ENCODE measurements at places on chromosomes 7 and 10.

DNA sequence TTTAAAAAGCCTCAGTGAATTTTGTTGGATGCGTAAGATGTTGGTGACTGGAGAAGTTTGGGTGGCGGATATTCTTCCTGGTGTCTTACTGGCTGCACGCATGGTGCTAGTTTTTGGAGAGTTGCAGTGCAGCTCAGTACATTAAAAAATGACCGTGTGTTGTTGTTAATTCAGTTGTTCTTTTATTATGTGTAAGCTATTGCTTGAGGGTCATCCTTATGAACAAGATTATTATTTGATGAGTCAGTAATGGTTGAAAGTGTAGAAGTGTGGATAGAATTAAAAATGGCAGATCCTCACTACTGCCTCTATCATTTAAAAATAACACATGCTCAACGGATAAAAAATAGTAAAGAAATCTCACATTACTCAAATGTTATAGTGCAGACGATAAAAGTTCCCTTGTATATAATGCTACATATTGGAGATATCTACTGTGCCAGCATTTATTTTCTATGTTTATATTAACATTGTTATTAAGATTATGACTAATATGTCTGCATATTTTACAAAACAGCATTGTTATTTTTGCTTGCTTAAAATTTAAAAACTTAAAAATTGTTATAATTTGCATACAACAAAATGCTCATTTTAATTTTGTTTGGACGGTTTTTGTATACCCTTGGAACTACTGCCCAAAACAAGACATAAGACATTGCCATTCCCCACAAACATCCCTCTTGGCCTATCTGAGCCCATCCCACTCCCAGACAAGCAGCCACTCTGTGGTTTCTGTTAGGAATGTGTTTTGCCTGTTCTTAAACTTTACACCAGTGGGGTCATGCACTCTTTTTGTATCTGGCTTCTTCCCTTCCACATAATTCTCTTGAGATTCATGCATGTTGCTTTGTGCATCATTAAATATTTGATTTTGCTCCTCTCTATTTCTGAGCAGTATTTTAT is 142.0 kb downstream of the DOCK1 start:
- DNase-seq = no peak

GRCh38 chr7:14507617-14508016 is 394.9 kb downstream of the DGKB start:
- DNase-seq = no peak

- no peak for DNase-seq
These were observed 4.4 kb upstream of the SMC3 start for GRCh38 chr10:110563132-110563531.

DNA sequence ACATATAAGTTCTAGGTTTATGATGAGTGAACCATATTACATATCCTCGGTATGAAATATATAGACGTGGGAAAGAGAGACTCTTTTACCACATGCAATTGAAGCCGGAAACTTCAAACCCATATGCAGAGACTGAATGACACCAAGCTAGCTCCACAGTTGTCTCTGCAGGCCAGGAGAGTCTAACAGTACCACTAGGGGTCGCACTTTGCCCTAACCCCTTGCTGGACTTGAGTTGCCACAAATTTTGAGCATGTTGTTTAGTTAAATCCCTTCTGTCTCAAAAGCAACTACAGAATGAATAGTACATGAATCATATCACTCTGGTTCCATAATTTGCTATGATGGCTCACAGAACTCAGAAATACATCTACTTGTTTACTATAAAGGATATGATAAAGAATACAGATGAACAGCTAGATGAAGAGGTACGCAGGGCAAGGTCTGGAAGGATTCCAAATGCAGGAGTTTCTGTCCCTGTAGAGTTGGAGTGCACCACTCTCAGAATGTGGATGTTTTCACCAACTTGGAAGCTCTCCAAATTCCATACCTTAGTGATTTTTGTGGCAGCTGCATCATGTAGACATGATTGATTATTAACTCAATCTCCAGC is 112.4 kb upstream of the YAE1 start:
- DNase-seq = no peak

DNA sequence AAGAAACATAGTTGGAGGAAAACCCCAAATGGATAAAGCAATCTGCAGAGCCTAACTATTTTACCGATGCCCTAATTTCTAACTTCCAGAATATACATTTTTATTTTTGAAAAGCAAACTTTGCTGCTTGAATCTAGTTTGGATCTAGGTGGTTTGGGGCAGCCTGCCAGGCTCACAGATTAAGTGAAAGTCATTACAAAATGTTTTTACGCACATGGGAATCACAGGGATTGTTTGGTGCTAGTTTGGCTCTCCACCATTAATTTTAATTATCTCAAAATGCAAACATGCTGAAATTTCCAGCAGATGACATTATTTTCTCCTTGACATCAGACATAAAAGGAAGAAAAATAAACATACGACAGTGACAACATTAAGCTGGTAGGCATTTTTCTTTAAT is 166.7 kb upstream of the INHBA start:
- DNase-seq = no peak

DNA sequence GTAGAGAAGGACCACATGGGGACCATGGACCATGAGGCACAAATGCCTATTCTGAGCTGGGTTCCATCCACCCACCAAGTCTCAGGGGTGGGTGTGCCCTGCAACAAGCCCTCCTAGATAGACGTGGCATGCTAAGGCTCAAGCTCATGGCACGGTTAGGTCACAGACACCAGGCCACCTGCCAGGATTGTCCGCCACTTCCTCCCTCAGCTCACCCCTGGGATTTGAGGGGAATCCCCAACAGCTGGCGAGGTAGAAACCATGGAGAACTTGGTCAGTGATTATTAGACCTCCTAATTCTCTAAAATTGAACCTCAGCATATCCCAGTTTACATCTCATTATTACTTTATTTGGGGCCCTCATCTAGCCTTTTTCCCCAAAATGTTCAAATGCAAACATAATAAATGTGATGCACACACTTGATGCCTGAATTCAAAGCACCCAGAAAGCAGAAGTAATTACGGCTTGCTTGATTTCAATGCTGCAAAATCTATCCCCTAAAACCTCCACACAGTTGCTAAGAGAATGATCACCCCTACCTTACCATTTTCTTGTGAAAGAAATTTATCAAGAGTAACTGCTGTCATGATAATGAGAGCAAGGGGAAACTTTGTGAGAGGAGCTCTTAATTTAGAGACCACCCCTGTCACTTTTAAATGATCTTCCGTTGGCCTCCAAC is 366.6 kb upstream of the PFKP start:
- no peak for DNase-seq

- DNase-seq = no peak
These were observed 60.3 kb downstream of the WNT2 start for GRCh38 chr7:117262546-117262945.

DNA sequence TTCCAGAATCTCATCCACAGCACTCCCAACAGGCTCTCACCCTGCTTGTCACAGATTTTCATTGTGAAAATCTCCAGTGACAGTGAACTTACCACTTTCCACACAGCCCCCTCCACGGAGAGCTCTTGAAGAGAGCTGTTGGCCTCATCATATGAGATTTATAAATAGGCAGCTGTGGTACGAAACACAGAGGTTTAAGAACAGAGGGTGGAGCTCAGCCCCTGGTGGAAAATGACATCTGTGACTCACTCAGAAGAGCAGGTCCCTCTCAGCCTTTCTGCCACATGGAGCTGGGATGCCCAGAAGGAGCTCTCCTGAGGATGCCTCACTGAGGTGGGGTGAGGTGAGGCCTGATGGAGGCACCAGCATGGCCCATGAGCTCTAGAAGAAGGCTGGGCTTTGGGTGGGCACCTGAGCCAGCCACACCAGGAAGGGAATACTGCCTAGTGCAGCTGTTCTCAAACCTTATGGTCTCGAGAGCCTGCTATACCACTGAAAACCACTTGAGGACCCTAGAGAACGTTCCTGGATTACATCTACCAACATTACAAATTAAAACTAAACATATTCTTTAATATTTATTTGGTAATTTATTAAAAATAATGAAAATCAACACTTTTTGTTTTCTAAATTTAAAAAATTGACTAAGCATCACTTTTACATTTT is 25.8 kb upstream of the EEPD1 start:
- DNase-seq = no peak

- DNase-seq = no peak
These were observed 31.8 kb upstream of the MSMB start for GRCh38 chr10:46077731-46078413.

DNA sequence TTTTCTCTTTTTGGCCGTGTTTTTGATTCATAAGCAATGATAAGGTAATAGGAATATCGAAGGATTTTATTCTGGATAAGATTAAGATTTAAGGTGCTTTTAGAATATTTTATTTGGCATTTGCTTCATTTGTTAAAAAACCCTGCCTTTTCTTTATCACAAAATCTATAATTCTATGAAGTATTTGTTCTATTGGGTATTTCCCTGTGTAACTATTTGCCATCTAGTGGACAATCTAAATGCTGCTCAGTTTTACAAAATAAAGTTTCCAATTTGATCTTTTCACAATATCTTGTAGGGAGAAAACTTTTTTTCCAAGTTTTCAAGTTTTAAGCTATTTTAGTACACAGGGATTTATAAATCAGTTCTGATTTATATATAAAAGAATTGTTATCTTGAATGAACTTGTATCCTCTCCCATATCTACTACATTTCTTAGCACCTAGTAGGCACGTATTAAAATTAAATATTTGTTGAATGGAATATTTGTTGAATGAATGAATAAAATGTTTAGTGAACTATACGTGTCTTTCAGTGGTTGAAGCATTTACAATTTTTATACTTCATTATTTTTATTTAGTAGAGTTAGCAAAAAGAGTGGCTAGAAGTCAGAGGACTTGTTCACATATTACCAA is 26.5 kb downstream of the ANKRD7 start:
- DNase-seq = no peak

DNA sequence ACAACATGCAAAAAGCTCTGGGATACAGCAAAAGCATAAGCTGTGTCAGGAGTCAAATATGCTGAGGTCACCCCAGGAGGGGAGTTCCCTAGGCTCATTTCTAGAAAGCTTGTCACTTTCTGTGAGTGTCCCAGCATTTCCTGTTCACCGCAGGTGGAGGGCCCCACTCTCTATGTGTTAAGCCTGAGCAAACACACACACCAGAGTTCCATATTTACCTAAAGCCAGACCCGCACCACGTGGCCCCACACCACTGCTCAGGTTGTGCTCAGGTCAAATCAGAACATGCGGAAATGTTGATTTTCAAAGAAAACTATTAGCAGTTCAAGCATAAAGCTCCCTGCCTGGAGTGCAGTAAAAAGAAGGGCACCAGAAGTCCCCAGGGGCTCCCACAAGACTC is 259.6 kb upstream of the PPP2R2D start:
- no peak for DNase-seq

- no peak for DNase-seq
These were observed 7.0 kb upstream of the ARHGAP12 start for GRCh38 chr10:31935678-31936077.

GRCh38 chr7:10815546-10815945 is 158.1 kb upstream of the PHF14 start:
- no peak for DNase-seq

DNA sequence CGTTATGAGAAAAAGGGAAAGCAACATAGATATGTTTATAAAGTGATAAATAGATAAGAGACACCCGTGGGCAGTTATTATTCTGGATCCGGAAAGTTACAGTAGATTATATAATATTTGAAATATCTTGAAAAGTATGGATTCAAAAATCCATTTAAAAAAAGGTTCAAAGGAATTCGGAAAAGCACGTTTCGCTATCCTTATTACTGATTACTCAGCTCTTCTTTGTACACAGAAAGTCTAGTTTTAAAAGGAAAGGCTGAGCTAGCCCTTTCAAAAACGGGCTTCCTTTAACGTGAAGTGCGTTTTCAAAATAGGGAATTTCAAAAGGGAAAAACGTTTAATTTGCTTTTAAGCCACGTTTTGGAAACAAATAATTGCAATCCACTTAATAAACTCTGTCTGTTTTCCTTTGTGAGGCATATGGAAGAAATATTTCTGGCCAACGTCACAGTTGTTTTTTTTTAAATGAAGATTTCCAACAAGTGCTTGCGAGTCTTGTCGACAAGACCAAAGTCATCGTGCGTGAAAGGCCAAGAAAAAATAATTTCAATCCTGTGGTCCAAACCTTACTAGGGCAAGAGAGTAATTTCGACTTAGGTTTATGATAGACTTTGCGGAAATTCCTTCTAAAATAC is 2.2 kb upstream of the SKIDA1 start:
- DNase-seq = no peak

GRCh38 chr7:115229401-115230105 is 307.7 kb downstream of the MDFIC start:
- DNase-seq = no peak

DNA sequence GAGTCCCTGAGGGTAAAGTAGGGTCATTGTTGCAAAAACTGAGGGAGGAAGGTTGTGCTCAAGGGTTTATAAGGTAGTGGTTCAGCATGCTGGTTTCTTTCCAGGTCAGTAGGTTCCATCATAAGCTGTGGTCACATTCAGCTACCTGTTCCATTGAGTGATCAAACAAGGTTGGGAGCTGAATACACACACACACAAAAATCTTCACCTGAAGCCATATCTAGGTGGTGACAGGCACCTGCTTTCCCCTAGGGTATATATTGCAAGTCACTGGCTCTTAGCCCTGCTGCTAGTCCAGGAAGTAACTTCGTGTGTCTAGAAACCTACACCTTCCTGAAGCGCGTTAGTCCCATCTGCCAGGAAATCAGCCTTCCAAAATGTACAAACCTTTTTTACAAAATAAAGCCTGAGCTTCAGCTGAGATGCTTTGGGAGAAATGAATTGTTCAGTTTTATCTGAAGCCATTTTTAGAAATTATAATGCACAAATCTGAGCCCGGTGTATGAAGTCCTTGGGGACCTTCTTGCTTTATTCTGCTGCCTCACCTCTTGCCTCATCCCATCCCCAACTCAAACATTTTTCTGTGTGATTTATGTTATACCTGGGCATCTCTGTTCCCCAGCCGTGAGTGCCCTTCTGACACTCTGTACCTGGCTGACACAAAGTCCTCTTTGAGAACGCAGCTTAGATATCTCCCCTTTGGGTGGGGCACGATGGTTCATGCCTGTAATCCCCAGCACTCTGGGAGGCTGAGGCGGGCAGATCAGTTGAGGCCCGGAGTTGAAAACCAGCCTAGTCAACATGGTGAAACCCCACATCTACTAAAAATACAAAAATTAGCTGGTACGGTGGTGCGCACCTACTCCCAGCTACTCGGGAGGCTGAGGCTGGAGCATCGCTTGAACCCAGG is 10.6 kb upstream of the LAMTOR4 start:
- DNase-seq = no peak

DNA sequence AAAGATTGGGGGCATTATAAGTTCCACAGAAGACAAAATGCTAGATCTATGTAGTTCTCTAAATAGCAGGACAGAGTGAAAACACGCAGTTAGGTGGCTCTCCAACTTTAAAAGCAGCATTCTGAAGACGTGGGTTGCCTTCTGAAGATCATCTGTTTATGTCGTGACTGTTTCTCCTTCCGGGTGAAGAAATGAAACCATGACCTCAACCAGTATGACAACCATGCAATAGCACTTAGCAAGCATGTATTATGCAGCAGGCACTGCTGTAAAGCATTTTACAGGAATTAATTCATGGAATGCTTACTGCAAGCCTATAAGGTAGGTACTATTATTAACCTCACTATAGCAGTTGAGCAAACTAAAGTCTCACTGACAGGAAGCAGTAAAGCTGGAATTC is 125.2 kb downstream of the SLC25A13 start:
- DNase-seq = no peak

- DNase-seq = no peak
These were observed 17.5 kb downstream of the FAM20C start for GRCh38 chr7:209906-210305.

Measured in stimulated activated CD4-positive, alpha-beta T cell treated with anti-CD3 and anti-CD28 coated beads, Interleukin-15, amount 100 ng/mL, for 1 hour (primary cell).